ENCODE measurements at places on chromosomes 3 and 15.
A peak's percentile ranks its signal among the peaks of the same experiment; 100 is the strongest.

GRCh38 chr3:114108137-114108536 lies 51.6 kb downstream of the QTRT2 start:
- DNase-seq: no peak

DNA sequence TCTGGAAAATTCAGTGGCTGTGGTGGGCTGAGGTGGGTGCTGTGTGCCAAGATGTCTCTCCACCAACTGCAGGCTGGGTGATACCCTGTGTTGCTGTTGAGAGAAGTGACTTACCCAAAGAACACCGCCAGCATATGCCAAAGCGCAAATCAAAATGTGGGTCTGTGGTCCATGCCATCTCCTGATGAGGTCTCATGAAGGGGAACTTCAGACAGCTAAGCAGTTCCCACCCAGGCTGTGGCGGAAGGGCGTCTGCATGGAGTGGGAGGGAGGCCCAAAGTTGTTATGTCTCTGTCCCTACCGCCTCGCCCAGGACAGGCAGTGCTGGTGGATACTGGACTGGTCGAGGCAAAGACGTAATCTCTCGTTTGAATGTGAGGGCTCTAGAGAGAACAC lies 70.9 kb upstream of the PLXNA1 start:
- no peak for DNase-seq

- DNase-seq: no peak
These were observed 378.0 kb downstream of the LSAMP start for GRCh38 chr3:116067326-116067725.

- no peak for DNase-seq
These were observed 16.4 kb upstream of the ALAS1 start for GRCh38 chr3:52181543-52181942.

DNA sequence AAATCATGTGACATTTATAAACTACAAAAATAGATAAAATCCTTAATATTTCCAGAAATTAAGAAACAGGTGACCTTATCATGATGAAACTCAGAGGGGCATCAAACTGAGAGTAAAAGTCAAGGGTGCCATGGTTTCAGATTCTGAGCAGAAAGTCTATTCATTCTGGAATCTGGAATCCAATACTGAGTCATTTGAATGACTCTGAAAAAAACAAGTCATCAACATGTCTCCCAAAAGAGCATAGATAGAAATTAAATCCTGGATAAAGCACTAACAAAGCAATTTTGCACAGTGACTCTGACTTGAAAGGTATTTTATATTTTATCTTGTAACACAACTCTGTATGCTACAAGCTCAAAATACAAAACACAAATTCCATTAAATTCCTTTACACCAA lies 23.4 kb downstream of the STAC start:
- no peak for DNase-seq

DNA sequence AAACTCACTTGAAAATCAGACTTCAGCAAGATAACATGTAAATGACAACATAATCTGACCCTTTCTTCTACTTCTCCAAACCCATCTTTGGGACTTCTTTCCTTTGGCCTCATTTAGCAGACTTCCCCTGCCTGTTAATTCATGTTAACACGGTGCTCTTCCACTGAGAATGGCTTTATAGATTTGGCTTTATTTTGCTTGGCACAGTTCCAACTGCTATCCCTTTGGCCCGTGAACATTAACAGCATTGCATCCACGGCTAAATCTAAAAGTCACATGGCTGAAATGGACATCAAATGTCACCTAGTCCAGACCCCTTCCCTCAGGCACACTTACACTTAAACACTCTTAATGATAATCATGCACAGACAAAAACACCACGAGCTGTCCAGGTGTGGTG lies 3.8 kb downstream of the ZMAT3 start:
- no peak for DNase-seq

DNA sequence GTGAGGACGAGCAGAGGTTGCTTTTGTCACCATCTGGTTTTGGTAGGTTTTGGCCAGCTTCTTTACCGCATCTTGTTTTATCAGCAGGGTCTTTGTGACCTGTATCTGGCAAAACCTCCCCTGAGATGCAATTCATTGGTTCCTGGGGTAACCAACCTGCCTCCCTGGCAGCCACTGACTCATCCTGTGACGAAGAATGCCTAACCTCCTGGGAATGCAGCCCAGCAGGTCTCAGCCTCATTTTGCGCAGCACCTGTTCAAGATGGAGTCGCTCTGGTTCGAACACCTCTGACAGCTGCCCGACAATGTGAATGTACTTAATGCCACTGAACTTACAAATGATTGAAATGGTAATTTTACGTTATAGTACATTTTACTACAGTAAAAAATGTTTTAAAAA lies 6.8 kb upstream of the ADAMTS17 start:
- no peak for DNase-seq

DNA sequence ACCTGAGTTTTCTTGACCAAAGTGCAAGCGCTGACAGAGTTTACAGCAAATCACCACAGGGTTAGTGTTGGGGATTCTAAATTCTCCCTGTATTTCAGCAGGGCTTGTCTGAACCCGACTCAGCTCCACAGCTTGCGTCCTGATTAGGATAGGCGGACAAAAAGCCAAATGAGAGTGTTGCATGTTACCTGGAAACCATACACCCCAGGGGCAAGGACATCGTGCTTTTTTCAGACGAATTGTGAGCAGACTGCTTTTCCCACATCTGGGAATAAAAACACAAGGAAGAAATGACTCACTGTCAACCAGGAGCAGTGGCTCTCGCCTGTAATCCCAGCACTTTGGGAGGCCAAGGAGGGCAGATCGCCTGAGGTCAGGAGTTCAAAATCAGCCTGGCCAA lies 3.0 kb downstream of the DZIP1L start:
- no peak for DNase-seq

DNA sequence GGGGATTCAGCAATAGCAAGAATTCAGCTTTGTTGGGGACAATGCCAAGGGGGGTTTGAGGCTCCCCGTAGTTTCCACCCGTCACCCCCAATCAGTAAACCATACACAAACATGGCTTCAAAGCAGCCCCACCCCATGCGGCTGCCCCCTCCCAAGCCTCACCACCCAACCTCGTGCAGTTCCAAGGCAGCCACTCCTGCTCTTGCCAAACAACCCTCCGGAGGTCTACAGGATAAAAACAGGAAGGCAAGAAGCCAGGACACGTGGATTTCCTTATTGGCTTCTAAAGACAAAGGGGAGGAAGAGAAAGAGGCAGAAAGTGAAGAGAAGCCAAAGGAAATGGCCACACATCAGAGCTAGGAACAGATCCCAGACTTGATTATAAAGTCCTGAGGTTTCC lies 121.1 kb downstream of the SHQ1 start:
- DNase-seq: no peak

- no peak for DNase-seq
These were observed 106.7 kb downstream of the MYO5A start for GRCh38 chr15:52422001-52422400.

DNA sequence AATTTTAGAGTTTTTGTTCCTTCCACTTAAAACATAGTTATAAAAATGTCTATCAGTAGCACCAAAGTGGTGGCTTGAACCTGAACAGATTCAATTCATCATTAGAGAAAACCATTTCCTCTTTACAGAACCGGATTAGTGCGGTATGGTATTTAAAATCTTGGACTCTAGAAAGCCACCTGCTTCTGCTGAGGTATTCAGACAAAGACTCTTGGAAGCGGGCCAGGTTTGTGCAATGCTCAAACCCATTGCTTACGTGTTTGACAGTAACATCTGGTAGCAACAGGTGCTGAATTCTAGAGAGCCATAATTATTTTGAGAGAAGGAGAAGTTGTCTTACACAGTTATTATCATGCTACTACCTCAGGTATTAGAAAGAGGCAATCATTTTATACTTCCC lies 290.5 kb downstream of the NAALADL2 start:
- no peak for DNase-seq

GRCh38 chr15:69031013-69032001 lies 16.8 kb downstream of the NOX5 start:
- no peak for DNase-seq

DNA sequence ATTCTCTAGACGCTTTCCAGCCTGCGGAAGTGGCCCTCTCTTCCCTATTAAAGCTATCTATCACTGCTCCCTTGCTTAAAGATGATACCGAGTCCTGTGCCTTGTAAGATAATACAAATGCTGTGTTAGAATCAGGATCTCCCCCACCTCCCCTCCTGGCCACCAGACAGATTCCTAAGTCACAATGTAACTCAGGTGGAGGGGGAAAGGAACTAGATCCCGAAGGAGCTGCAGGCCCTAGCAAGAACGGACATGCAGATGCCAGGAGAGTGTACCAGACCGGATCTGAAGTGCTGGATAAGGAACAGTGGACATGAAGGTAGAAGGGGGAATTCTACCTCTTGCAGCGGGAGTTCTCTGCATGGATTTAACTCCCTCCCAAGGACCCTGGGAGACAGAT lies 230.7 kb upstream of the LYSMD4 start:
- no peak for DNase-seq

GRCh38 chr15:98401029-98401428 lies 247.3 kb upstream of the IGF1R start:
- DNase-seq: no peak

- DNase-seq: no peak
These were observed 21.9 kb upstream of the NRG4 start for GRCh38 chr15:76034111-76034510.

DNA sequence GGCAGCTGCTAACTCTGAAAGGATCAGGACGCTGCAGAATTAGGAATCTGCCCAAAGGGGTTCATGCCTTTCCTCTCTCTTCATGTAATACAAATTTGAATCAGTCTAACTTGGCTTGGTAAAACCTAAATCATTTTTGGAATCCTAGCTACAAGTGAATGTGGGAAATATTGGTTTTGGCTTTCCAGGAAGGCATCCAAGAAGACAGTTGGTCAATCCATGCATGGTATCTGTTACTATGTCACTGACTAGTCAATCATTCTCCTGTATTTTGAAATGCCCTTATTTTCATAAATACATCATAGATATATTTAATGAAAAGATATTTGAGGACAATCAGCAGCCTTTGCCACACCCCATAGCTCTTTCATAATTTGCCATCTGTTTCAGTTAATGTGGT lies 7.5 kb upstream of the PLS1 start:
- DNase-seq: no peak

DNA sequence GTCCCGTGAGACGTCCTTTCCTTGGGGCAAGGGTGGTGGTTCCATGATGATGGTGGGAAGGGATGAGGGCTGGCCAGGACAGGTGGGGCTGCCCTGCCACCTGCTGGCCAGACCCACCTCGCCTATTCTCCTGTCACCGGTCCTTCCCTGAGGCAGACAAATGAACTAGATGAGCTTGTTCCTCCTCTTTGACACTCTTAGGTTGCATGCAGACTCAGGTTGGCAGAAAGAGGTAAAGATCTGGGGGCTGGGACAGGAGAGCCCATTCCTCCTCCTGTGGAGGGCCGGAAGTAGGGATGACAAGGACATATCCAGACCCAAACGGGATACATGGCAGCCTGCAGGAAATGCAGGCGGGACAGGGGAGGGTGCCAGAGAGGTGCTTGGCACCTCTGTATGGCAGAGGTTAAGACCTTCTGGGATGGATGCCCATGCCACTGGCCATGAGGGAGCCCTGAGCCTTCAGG lies 38.6 kb downstream of the ACSBG1 start:
- no peak for DNase-seq

- peak; percentile 48 for DNase-seq
These were observed 22.9 kb upstream of the TPM1 start for GRCh38 chr15:63019511-63020109.
